ENCODE measurements at places on chromosomes 13 and 19. TPM values are rescaled to one million over a fixed set of nuclear protein-coding genes. Genes with fewer than 3 reads are reported as not detected.

DNA sequence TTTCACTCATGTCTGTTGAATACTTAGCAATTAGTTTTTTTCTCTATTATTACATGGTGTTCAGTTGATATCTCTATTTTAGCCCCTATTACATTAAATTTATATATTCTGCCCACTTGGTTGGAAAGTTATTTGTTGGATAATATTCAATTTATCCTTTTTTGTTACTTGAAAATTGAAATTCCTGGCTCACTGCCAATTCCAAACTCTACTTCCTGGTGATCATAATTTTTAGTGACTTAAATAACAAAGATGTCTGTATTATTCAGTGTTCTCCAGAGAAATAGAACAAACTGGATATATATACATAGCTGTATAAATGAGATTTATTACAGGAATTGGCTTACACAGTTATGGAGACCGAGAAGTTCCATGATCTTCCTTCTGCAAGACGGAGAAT lies 93.6 kb downstream of the GPC5 start:
- H3K27ac ChIP-seq = no peak overlapping the region
- no peak for DNase-seq
- no peak overlapping the region for H3K4me3 ChIP-seq
- H3K4me1 ChIP-seq = no peaks in the 10 kb centered on the region
- no peaks in the 10 kb centered on the region for H3K27me3 ChIP-seq

Gene ZNF540
- total RNA-seq = 0.49 TPM

Gene RAVER1
- 101 TPM for total RNA-seq

Gene SIAH3
- total RNA-seq = not detected

GRCh38 chr19:6384381-6384780 lies 8.6 kb downstream of the GTF2F1 start:
- peaks cover 27% of the 10 kb centered on the region for H3K36me3 ChIP-seq
- no peak overlapping the region for H3K27ac ChIP-seq
- H3K4me3 ChIP-seq = no peak overlapping the region
- H3K4me1 ChIP-seq = no peaks in the 10 kb centered on the region
- no peak for DNase-seq

- DNase-seq = no peak
- no peaks in the 10 kb centered on the region for H3K4me1 ChIP-seq
- no peak overlapping the region for H3K4me3 ChIP-seq
- H3K36me3 ChIP-seq = no peaks in the 10 kb centered on the region
- H3K27me3 ChIP-seq = no peaks in the 10 kb centered on the region
- H3K27ac ChIP-seq = no peak overlapping the region
Observed at GRCh38 chr13:52034616-52035226, 10.2 kb downstream of the UTP14C start.
